SJSA1 (cell line): ENCODE measurements at places on chromosomes 5 and 9. TPM values are rescaled to one million over a fixed set of nuclear protein-coding genes. Genes with fewer than 3 reads are reported as not detected.

Gene IFNA13
- not detected in 2 replicates for total RNA-seq

- DNase-seq, result no peak
These were observed 79.8 kb downstream of the LMX1B start for GRCh38 chr9:126693428-126693944.

GRCh38 chr5:110055302-110055701, 365.6 kb downstream of the MAN2A1 start:
- DNase-seq, result no peak

Gene LAMC3
- not detected in 2 replicates for total RNA-seq

Gene CTSV
- 0.05 TPM in 1 of 2 replicates, not detected in the other for total RNA-seq

DNA sequence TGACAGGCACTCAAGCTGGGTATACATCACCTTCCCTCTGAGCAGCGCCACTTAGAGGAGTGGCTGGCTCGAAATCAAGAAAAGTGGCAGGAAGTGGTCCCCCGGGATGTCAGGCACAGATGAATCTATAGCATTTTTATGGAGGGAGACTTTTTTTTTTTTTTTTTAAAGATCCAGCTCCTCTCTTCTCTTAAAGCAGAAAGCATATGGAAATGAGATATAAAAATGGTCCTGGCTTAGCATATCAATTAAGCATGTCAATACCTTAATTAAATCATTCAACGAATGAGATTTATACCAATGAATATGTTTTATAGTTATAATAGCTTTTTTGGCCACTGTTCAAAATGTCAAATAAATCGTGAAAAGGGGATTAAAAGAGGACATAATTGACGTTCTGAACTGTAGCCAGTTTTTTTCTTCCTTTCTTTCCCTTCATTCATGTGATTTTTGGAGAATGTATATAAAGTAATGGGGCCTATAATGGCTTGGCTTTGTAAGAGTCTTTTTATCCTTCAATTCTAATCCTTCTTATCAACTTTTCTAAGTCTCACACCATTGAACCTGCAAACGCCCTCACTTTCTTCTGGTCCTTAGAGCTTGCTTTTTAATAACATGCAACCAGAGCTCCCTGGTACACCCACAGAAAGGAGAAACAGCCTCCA, 319.2 kb upstream of the PANK3 start:
- DNase-seq, result no peak

DNA sequence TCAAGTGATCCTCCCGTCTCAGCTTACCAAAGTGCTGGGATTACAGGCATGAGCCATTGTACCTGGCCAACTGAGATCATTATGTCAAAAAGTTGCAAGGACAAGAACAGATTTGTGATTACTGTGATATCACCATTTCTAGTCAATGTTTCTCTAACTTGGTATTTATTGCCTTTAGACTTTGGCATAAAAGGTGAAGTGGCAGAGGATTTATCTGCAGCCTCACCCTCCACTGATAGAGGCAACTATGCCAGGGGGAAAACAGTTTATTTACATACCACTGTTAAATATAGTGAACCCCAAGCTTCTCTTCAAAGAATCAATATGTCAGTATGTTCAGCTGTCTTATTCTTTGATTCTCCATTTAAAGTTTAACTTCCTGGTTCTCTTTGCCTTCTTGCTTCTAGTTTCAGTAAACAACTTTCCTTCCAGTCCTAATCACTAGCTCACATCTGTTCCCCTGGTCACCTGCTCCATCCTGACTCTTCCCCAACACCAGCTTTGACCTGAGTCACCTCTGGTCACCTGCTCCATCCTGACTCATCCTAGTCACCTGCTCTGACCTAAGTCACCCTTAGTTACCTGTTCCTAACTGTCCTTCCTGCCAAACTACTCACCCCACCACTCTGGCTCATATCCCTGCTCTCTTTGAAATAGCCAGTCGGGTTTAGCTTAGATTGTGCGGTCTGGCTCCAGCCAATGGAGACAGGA, 29.9 kb downstream of the SEMA6A start:
- no peak for DNase-seq

GRCh38 chr9:90789408-90789807, 12.2 kb upstream of the SYK start:
- no peak for DNase-seq

Gene BARHL1
- total RNA-seq, result not detected in 2 replicates

DNA sequence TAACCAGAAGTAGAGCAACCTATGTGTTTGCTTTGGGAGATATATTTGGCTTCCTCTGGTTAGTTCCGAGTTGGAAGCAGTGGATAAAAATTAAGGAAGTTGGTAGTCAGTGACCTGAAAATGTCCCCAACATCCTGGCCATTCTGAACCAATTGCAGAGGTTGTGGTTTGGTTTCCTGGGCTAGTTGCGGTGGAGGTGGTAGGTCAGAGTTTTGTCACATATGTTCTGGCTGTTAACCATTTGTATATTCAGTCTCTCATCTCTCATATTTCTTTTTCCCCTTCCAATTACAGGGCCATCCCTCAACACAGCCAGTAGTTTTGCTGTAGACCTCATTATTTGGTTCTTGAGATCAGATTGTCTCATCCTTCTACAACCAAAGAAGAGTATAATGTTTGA, 1026.9 kb downstream of the PTPRD start:
- DNase-seq, result no peak

GRCh38 chr5:116273448-116274242, 188.8 kb downstream of the COMMD10 start:
- DNase-seq, result no peak

GRCh38 chr5:139501381-139501780, 18.8 kb upstream of the STING1 start:
- no peak for DNase-seq

GRCh38 chr9:85522459-85523092, 219.2 kb downstream of the AGTPBP1 start:
- no peak for DNase-seq

DNA sequence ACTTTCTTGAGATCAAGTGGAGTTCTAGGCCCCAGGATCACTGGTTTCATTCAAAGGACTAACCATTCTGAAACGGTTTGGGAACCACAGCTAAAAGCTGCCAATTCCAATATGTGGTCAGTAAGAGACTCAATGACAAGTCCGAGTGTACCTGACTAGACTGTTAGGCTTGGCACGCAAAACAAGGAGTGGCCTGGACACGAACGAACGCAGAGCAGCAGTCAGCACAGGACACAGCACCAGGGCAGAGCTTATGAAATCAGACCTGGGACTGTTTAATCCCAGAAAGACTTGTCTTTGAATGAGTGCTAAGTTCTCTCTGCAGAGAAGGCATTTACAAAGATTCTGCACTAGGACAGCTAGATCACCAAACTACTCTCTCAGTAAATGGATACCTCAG, 213.8 kb downstream of the GAPVD1 start:
- no peak for DNase-seq

DNA sequence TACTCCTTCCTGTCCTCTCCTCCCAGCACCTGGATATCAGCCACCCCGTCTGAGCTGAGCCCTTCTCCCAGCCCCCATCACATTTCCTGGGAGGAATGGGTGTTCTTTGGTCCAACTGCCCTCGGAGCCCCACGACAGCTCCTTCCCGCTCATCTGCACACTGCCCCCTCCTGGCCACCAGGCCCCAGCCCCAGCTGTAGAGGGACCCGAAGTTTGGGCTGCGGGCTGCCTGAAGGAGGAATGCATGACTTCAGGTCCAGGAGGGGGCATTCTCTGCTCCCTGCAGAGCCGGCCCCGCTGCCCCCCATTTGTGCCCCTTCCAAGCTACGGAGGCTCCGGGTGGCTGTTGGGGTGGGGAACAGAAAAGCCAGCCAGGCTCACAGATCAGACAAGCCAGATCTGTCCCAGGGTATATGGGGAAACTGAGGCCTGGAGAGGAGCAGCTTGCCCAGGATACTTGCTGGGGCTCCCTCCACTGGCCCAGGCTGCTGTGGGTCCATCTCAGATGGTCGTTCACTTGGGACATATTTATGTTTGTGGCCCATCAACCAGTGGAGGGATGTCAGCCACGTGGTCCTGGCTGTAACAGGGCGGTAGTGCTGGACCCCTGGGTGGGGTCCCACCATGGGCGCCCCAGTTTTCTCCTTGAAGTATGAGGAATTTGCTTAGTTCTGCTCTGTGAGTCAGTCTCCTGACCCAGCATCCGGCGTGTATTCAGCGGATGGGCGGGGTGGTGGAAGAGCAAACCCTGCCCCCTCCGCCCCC, 33.1 kb downstream of the DAB2IP start:
- no peak for DNase-seq

Gene LHX3
- not detected in 2 replicates for total RNA-seq

GRCh38 chr9:21294364-21294774, 10.7 kb downstream of the IFNA5 start:
- DNase-seq, result no peak

DNA sequence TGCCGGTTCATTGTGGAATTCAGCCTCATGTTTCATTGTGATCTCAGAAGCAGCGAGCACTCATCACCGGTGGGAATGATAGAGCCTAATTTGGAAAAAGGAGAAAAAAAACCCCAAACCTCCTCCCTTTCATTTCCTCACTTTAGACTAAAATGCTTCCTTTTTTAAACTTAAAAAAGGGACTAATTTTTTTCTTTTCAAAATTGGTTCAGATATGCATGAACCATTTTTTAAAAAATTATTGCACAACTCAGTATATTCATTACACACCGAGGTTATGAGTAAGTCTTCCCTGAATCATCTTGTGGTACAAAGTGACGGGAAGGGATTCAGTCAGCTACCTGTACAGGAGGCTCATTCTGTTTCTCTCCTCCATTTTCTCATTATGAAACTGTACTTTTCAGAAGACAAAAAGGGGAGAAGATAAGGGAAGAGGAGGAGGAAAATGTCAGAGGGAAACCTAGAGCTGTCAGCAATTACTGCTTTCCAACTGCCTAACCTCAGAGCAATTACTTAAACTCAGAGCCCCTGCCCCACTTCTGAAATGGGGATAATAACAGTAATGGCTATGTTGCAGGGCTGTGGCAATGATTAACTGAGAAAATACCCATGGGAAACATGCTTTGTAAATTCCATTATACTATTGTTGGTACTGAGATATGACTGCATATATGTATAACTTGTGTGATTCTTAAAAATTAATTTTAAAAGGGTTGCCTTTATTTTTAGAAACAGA, 24.0 kb downstream of the GALNT10 start:
- DNase-seq, result no peak

DNA sequence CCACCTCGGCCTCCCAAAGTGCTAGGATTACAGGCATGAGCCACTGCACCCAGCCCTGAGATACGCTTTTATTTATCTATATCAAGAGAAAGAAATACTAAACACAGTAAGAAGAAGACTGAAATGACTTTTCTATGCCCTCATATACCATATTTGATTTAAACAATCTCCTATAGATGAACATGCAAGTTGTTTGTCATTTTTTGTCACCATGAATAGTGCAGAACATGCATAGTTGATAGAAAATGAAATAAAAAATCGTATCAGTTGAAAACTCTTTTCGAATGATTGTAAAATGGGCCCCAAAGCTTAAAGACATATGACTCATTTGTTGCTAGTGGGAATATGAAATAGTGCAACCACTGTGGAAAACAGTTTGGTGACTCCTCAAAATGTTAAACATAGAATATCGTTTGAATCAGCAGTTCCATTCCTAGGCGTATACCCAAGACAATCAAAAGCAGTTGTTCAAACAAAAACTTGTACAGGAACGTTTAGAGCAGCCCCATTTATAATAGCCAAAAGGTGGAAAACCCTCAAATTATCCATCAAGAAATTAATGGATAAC, 61.4 kb upstream of the ANKH start:
- DNase-seq, result no peak

DNA sequence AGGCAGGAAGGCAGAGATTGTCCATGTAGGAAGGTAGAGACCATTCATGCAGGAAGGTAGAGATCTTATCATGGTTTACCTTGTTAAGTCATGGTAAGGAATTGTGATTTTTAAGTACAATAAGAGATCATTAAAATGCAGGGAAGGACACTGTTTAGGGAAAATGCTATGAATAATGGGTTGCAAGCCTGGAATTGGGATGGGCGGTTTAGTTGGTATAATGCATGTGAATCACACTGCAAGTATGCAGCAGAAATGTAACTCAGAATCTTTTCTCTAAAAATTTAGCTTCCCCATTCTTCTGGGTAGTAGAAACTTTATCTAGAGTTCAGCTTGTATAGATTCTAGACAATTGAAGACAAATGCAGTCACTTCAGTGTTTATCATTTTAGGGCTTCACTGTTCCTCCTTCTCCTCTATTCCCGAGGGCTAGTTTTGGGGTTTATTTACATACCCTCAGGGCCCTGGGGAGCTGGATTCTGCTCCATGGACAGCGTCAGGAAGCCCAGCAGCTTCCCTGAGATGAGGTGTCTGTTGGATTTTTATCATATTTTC, 212.0 kb downstream of the SREK1 start:
- DNase-seq, result no peak

- no peak for DNase-seq
These were observed 58.8 kb downstream of the PTBP3 start for GRCh38 chr9:112274600-112274999.

Gene IL31RA
- 6.8 and 8.9 TPM in 2 replicates for total RNA-seq

DNA sequence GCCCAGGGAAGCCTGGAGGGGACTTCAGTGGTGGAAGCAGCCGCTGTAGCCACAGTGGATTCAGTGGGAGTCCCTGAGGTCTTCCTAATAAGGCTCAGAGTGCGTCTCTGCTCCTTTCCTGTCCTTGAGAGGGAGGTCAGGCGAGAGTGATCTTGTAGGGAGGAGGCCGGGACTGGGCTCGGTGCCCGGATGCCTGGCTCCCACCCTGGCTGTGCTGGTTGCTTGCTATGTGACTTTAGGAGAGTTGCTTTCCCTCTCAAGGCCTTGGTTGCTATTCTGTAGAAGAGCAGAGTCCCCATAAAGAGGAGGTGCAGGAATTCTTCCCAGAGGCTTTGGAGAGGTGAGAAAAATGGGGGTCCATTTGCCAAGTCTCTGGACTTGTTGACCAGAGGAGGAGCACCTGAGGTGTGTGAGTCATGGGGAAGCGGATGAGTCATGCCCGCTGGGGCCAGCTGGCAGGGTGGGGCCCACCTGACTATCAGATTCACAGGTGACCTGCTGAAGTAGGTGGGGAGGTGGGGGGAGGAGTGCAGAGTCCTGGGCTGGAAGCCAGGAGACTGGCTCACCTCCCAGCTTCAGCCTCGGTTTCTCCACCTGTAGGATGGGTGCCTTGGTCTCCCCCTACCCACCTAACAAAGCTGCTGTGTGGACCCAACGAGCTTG, 13.8 kb downstream of the GSN start:
- no peak for DNase-seq

Gene MAT2B
- total RNA-seq, result 64.7 and 97.6 TPM in 2 replicates

GRCh38 chr5:155926766-155927165, 400.2 kb upstream of the SGCD start:
- no peak for DNase-seq

Gene WASHC1
- total RNA-seq, result 4.8 and 13.1 TPM in 2 replicates

GRCh38 chr9:87350915-87351314, 146.8 kb upstream of the DAPK1 start:
- no peak for DNase-seq

Gene SV2C
- not detected in 2 replicates for total RNA-seq
